ENCODE measurements at places on chromosomes 3 and 15. TPM values are rescaled to one million over a fixed set of nuclear protein-coding genes. Genes with fewer than 3 reads are reported as not detected.

GRCh38 chr15:58842713-58843396, 71.8 kb downstream of the MINDY2 start:
- no peak for DNase-seq

DNA sequence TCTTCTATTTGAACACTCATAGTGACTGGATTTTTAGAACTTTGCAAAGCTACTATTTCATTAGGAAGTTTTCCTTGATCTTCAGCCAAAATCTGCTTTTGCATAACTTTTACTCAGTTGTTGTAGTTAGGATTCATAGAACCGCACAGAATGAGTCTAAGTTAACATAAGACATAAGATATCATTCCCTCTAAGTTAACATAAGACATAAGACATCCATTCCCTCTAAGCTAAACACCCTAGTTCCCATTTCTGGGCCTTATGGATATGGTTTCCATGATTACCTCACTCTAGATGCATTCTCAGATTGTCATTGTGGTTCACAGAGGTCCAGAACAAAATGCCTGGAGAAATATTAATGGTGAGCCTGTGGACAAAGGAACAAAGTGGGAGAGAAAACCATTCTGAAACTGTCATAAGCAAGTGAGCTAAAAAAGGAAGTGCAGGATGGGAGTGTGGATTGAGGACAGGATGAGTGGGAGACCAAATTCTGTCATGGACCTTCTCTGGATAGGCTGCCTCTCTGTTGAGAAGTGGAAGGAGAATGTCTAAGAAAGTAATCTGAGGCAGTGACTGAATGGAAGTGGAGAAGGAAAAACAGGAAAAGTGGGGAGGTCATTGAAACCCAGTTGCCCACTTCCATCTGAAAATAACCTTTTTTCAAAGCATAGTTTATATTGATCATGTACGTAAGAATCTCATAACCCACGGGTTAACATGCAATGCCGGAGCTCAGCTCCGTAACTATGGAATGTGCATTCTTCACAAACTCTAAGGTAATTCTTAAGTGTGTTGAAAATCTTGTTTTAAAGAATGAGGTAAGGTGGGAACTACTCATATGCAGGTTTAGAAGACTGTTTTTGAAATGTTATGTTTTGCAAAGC, 37.4 kb upstream of the SECISBP2L start:
- no peak for DNase-seq

The MEGF11 gene
- not detected for total RNA-seq

The SCN11A gene
- total RNA-seq: 0.07 TPM

DNA sequence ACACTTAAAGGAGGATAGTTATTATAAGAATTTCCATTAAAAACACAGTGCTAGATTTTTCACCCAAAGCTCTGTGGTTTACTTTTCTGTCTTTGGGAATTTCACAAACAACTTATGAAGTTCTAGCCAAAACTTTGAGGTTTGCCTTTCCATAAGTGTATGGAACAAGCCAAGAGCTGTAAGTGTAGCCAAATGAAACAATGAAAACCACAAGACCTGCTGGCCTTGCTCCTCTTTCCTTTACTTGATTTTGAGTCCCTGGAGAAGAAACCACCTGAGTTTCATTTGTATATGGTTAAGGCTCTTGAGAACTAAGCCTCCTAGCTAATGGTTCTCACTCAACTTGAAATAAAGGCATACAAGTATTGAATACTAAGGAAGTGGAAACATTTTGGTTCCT, 365.3 kb upstream of the EPHA3 start:
- no peak for DNase-seq

DNA sequence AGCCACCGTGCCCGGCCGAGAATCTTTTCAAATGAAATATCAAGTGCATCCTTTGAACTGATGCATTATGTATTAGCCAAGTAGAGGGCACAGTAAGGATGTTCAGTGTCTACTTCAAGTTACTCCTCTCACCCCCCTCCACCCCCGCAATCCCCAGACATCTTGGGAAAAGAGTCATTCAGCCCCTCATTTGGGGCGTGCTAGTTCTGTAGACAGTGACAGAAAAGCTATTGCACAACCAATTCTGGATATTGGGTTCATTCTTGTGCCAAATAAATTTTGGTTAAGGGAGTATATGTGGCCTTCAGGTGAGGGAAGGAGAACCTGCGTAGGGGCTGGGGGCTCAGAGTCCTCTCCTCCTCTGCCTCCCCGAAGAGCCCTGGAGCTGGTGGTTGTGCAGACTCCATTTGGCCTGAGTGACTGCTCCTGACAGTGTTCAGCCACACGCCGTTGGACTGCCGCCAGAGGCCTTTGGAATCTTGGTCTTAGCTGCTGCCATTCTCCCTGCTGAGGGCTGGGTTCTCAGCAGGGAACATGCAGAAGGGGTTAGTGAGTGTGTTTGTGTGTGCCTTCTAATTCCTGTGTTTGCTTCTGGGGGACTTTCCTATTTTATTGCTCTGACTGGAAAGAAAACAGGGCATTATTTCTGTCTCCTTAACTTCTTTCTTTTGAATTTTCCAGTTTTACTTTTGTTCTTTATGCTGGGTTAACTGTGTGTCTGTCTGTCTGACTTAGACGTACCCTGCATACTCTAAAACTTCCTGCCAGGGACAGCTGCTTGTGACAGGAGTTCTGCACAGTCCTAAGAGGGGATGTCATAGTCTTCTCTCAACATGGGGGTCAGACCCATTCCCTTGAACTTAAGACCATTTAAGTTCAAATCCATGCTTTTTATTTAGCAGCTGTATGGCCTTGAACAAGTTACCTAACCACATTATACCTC, 21.0 kb downstream of the RARB start:
- DNase-seq: peak; percentile 90

GRCh38 chr15:38699633-38700230, 135.1 kb upstream of the RASGRP1 start:
- DNase-seq: peak; percentile 69

DNA sequence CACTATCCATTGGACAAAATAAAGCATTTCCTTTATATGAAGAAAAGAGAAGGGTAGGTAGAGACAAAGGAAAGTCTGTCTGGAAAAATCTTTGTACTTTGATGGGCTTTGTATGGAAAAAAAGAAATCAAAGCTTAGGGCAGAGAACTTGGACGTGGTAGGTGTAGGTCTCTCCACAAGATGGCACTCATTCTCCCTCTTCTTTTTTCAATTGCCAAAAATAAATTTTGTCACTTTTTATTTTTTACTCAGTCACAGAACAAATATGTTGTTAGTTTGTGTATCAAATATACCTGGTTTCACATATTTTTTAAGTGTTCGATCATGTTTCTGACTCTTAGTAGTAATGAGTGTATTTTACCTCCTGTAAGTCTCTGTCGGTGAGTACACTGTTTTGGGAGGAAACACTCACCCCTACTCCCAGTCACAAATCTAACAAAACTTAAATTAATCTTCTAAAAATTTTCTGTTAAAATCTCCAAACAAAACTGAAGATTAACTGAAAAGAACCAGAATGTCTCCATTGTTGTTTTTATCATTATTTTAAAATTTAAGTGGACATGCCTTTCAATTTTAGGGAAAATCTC, 415.8 kb upstream of the GOLIM4 start:
- DNase-seq: no peak

GRCh38 chr3:109874896-109875708, 537.8 kb upstream of the DPPA4 start:
- no peak for DNase-seq

DNA sequence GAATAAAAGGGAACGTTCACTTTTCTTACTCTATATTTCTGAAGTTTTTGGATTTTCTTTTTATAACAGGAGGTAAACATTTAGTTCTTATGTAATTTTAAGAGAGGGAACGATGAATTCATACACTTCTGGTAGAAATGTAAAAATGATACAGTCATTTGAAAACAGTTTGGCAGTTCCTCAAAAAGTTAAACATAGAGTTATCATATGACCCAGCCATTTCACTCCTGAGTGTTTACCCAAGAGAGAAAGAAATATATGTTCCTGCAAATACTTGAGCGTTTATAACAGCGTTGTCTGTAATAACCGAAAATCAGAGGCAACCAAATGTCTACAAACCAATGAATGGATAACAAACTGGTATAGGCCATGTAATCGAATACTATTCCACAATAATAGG, 20.8 kb upstream of the CCR9 start:
- DNase-seq: no peak

GRCh38 chr3:23867838-23868237, 49.0 kb downstream of the NKIRAS1 start:
- no peak for DNase-seq

The LYZL4 gene
- not detected for total RNA-seq

The GREM1 gene
- 0.43 TPM for total RNA-seq

DNA sequence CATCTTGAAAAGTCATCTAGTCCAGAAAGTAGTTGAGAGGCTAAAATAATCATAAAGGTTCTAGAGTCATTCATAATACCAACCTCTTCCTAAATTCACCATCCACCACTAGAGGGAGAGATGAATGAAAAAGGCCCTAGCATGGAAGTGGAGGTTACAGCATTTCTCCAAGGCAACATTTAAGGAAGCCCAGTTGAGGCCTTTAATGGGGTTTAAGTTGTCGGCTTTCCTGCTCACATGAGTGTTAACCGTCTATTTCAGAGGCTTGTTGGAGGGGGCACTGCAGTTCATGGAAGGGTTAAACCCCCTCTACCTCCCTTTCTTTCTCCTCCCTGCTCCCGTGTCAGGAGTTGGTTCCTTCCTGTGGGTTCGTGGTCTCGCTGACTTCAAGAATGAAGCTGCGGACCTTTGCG, 3.8 kb upstream of the SLCO3A1 start:
- no peak for DNase-seq

The UPK1B gene
- total RNA-seq: 5.2 TPM

The CILP gene
- 2.2 TPM for total RNA-seq

The LEKR1 gene
- total RNA-seq: 0.70 TPM

The GRAMD1C gene
- 1.2 TPM for total RNA-seq

- no peak for DNase-seq
Measured at GRCh38 chr15:40836020-40836419, 7.5 kb upstream of the PPP1R14D start.

DNA sequence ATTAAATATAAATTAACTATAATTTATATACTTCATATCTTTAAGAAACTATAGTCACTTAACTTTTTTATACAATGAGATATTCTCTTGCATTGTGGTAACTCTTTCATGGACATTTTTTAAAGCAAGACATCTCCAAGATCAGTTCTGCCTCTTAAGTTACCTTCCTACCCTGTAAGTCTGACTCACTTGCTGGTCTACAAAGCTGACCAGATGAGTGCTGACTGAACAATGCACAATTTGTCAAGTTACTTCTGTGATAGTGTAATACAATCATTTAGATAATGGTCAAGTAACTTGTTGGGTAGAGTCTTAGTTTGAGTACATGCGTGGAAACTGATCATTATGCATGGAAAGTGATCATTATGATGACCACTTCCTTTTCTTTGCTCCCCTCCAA, 145.9 kb downstream of the MEIS2 start:
- DNase-seq: no peak

DNA sequence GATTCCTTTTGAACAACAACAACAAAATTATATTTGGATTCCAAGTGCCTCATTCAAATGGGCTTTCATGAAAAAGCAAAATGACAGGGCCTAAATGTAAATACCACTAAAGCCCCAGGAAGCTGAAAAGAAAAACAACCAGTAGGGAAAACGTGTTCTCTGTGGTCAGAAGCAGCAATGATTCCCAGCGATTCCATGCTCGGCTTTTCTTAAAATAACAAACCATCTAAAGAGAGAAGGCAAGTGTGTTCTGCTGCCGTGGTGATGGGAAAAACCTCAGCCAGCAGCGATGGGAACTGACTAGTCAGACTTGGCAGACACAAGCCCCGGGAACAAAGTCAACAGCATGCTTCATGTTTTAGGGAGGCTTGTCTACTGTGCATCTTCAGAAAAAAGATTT, 153.6 kb downstream of the TNIK start:
- peak; percentile 79 for DNase-seq

DNA sequence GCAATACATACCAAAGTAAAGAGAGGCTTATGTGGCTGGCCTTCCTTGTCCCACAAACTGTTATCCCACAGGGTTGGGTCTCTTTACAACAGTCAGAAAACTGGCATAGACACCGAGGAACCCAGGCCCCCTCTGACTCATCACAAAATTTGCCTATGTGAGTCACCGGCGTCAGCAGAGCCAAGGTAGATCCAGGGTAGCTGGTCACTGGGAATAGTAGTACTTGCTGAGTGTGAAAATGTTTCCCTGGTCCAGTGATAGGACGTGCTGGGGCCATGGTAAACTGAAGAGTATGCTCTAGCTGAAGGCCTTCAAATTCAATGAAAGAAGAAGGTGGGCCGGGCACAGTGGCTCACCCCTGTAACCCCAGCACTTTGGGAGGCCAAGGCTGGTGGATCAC, 27.1 kb upstream of the SKIL start:
- peak; percentile 36 for DNase-seq

DNA sequence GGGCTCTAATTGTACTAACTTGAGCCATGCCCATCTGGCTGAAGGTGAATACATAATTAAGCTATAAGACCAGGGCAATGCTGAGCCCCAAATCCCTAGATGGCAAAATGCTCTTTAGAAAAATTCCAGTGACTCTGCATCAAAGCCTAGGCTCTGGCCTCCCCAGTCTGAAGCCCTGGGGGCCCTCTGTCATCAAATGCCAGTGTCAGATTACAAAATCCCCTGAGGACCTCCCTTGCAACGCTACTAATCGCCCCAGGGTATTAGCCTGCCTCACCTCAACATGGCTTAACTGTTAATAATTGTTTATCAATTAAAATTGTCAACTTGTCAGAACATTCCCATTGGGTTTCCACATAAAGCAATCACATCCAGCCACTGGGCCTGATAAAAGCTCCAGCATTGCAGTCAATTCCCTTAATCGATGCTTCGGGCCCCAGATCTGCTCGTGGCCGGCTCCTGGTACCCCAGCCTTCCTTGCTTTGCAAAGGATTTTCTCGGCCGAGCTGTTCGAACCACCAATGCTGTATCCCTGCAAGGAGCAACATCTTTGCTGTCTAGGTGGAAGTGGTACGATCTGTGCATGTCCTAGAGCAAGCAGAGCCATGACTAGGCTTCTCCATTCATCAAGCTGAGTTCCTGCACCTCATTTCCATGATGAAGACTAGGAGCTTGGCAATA, 151.7 kb downstream of the MEGF11 start:
- no peak for DNase-seq

GRCh38 chr3:54773271-54773670, 154.6 kb downstream of the LRTM1 start:
- DNase-seq: no peak

Data from right atrium auricular region (tissue), 2 donors.